ENCODE measurements at places on chromosomes 16 and 17.

GRCh38 chr17:34478244-34478643 is 101.1 kb upstream of the TMEM132E start:
- DNase-seq, result no peak

GRCh38 chr17:6327007-6327406 is 107.9 kb downstream of the AIPL1 start:
- no peak for DNase-seq

GRCh38 chr16:24272379-24272778 is 16.2 kb downstream of the CACNG3 start:
- no peak for DNase-seq

DNA sequence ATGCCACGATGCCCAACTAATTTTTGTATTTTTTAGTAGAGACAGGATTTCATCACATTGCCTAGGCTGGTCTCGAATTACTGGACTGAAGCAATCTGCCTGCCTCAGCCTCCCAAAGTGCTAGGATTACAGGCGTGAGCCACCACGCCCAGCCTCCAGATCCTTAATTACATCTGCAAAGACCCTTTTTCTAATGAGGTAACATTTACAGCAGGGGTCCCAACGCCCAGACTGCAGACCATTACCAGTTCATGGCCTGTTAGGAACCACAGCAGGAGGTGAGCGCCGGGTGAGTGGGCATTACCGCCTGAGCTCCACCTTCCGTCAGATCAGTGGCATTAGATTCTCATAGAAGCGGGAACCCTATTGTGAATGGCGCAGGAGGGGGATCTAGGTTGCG is 4.0 kb upstream of the RAB11FIP4 start:
- no peak for DNase-seq

GRCh38 chr16:87100306-87101058 is 216.7 kb downstream of the C16orf95 start:
- DNase-seq, result no peak

GRCh38 chr17:8870406-8871040 is 3.0 kb upstream of the PIK3R6 start:
- no peak for DNase-seq

GRCh38 chr16:85829751-85830445 is 30.4 kb downstream of the COX4I1 start:
- no peak for DNase-seq

DNA sequence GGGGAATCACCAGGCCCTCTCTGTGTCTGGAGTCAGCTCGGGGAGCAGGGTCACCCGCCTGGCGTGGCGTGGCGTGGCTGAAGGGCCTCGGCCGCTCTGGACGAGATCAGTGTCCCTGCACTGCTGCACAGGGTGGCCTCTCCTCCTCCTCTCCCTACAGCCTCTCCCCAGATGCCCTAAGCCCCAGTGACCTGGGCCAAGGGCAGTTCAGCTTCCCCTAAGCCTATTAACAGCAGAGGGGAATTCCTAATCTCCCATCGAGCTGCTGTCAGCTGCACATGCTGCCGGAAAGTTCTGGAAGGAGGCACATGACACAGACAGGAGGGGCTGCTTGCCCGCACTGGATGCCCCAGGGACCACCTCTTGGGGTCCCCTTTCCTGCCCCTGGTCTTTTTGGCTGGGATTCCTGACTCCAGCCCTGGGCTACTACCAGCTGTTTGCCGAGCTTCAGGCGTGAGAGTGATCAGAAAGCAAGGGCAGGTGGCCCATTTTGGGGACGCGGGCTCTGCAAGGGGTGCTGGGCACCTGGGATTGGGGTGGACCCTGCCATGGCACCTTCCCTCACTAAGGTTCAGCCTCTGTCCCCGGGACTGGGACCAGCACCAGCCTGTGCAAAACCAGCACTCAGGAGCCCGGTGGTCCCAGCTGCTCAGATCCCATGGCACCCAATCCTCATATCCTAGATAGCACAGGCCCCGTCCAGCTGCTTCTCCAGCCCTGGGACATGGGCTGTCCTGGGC is 794 bp downstream of the PDE6G start:
- DNase-seq, result no peak

- DNase-seq, result peak; percentile 1
Observed at GRCh38 chr17:10875984-10876555, 38.2 kb upstream of the PIRT start.

DNA sequence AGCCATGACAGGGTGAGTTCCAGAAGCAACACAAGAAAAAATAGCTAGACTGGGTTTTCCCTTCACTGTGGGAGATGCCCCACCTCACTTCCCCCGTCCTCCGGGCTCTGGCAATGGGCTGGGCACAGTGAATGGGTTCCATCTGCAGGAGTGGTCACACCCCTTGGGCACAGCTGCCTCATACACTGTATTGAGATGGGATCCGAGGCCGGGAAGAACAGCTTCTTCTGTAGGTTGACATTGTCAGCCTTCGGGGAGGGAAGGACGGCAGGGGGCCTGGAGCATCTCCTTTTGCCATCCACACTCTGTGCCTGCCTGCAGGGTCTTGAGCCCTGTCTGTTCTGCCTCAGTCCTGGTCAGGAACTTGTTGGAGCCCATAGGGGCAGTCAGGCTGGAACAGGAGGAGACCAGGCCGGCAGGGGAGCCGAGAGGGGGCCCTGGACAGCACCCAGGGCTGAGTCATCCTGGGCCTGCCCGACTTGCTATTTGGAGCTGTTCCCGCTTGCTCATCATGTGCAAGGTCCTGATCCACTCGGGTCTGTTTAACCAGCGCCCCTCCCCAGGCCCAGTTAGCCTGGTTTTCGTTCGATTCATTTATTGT is 286.7 kb downstream of the SEC14L1 start:
- DNase-seq, result no peak

DNA sequence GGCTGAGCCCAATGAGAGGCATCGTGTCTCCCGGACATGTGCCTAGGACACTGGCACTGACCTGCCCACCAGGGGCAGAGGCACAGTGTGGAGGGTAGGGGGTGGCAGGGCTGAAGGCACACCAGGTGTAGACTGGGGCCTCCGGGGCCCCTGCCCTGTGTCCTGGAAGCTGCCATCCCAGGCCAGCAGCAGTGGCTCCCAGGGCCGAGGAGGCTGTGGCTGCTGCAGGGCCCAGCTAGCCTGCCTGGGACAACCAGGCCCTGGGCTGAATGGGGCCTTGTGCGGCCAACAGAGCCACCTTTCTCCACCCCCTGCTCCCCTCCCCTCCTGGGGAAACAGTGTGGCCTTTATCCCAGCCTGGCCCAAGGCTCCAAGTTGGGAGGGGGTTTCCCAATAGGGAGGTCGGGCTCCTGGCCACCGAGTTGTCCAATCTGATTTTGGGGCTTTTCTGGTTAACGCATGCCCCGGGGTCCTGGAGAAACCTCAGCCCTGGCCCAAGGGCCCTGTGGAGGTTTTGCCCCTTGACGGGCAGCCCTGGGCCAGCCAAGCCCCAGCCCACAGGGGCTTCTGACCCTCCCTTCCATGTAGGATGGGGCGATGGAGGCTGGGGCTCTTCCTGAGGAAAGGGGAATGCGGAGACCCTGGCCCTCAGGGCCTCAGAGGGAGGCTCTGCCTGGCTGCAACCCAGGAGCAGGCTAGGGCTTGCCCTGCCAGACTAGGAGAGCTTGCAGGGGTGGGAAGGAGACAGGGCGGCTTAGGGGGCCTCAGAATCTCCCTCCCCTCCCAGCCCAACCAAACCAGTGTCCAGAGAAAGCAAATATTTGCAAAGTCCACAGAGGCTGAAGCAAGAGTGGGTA is 4.2 kb downstream of the MTSS2 start:
- no peak for DNase-seq

DNA sequence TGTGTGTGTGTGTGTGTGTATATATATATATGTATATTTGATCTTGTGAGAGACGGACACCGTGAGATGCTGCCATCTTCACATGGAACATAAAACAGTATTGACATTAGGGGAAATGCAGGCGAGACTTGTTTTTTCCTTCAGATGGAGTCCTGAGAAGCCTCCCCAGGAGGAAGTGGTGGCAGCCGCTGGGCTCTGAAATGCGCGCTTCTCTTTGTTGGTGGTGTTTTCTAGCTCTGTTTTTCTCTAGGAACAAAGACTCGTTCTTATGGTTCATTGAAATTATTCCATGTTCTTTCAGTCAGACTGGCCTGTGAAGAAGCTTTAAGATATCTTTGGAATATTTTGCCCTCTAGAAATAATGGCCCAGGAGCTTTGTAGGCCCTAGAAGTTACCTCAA is 32.9 kb downstream of the SNX29 start:
- DNase-seq, result no peak

GRCh38 chr17:18235743-18236256 is 10.4 kb downstream of the LLGL1 start:
- DNase-seq, result no peak

GRCh38 chr17:72287586-72287985 is 166.8 kb downstream of the SOX9 start:
- DNase-seq, result peak; percentile 64

- DNase-seq, result no peak
Observed at GRCh38 chr17:42438600-42439567, 15.8 kb upstream of the CAVIN1 start.

DNA sequence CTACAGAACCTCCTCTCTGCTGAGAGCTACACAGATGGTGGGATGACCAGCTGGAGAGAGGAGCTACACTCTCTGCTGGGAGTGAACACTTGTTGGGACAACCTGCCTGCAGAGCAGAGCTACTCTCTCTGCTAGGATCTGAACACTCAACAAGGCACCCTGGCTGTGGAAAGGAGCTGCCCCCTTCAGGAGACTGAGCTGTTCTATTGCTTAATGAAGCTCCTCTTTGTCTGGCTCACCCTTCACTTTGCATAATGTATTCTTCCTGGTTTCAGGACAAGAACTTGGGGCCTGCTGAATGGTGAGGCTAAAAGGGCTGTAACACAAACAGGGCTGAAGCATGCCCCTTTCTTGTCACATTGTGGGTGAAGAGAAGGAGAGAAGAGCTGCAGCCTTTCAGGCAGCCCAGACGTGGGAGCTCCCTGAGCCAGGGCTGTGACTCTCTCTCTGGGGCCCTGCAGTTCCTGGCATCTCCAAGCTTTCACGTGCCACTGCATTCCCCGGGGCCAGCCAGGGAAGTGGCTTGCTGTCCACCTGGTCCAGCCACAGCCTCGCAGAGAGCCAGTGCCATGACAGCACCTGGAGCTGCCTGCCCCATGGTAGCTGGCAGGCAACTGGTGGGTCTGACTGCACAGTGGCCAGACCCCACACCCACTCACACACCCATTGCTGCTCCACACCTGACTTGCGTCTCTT is 272.8 kb upstream of the KCNJ16 start:
- no peak for DNase-seq

DNA sequence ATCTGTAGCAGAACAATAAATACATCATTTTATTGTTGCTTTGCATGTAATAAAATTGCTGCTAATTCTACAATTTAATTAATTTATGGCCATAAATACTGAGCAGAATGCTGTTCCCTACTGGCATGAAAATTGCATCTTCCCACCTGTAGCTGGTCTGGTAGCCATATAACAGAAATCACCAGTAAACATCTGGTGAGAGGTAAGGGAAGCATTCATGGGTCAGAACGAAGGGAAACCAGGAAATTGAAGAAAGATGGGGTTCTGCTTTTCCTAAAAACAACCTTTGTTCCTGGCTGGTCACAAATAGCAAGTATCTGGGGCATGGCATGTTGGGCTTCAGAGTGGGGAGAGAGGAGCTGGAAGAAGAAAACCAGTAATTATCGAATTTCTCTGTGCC is 128.4 kb downstream of the CDH11 start:
- no peak for DNase-seq

DNA sequence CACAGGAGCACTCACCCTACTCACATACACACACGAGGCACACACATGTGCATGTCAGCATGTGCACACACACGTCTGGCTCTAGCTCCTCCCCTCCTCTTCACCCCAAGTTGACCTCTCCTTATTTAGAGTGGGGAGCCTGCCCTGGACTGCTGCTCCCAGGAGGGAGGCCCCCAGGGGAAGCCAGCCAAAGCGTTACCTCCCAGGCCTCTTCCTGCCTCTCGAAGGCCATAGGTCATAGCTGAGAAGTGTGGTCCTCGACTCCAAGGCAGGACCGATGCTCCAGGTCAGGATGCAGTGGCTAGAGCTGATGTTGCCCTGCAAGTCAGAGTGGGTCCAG is 18.8 kb downstream of the POLR3K start:
- no peak for DNase-seq

- peak; percentile 66 for DNase-seq
Observed at GRCh38 chr17:82678265-82678891, 20.1 kb downstream of the RAB40B start.

GRCh38 chr16:85929259-85929721 is 30.3 kb downstream of the IRF8 start:
- DNase-seq, result no peak

- peak; percentile 43 for DNase-seq
Observed at GRCh38 chr16:19898924-19899604, 14.4 kb upstream of the GPRC5B start.

GRCh38 chr16:700684-701584 is 4.7 kb downstream of the FBXL16 start:
- no peak for DNase-seq

DNA sequence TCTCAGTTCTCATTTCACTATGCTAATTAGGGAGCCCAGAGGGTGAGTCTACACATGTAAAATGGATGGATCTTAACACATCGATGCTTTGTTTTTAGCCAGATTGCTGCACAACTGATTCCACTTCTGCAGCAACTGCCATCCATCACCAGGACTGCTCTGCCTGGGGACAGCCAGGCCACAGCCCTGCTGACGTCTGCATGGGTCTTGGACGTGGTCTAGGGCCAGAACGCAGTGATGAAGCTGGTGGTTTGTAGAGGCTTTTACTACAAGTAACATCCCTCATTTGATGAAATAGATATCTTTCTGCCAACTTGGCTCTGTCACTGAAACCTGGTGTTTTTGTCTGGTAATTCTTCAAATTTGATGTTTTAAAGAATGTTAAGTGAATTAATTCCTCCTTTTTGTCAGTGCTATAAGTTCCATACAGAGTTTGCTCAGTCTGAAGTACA is 50.6 kb downstream of the MARCHF10 start:
- DNase-seq, result no peak

GRCh38 chr17:78790552-78790951 is 8.5 kb upstream of the CYTH1 start:
- DNase-seq, result no peak

- no peak for DNase-seq
Observed at GRCh38 chr16:13906168-13907089, 13.5 kb upstream of the ERCC4 start.

DNA sequence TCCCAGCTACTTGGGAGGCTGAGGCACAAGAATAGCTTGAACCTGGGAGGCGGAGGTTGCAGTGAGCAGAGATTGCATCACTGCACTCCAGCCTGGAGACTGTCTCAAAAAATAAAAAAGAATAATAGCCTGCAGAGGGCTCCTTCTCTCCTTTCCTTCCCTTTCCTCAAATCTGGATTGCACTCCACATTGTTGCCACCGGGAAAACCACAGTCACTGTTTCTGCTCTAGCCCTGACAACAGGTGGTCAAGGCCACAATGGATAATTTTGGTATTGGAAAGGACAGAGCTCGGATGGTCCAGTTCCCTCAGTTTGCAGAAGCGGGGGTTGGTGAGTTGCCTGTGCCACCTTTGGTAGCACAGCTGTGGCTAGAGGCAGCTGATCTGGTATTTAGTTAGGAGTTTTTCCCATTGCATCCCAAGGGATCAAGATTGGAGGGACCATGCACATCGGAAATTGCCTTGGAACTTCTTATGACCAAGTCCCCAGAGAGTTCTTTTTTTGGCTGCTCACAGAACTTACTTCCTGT is 44.7 kb upstream of the PRSS54 start:
- no peak for DNase-seq
